ENCODE measurements at places on chromosomes 2 and 18.

DNA sequence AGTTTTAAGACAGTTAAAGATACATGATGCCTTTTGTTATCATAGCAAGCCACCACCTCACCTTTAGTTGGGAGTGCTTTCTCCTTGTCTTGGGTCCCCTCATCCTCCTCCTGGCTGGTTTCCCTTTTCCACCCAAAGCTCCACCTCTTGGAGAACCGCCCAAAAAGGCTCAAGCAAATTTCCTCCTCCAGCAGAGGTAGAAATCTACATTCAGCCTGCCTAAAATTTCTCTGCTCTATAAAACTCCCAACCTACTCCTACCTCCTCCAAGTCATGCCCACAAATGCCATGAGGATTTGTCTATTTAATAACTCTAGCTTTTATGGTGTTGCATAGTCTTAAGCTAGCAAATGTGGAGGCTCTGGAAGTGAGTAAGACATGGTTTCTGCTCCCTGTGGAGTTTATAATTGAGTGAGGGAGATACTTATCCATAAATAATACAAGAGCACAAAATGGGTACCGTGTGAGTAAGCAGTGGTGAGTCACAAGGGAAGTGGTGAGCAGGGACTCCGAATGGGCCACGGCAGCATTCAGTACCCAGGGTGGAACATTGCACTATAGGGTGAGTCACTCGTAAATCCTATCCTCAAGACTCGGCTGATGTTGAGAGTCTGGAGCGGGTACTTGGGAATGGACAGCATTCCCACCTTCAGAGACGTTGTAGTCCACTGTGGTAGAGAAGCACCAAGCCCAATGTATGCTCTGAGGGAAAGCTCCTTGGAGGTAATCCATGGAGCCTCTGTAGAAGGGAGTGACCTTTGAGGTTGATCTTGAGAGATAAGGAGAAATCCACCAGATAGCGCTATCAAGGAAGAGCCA lies 146.3 kb downstream of the RTN4 start:
- DNase-seq: peak; percentile 43

DNA sequence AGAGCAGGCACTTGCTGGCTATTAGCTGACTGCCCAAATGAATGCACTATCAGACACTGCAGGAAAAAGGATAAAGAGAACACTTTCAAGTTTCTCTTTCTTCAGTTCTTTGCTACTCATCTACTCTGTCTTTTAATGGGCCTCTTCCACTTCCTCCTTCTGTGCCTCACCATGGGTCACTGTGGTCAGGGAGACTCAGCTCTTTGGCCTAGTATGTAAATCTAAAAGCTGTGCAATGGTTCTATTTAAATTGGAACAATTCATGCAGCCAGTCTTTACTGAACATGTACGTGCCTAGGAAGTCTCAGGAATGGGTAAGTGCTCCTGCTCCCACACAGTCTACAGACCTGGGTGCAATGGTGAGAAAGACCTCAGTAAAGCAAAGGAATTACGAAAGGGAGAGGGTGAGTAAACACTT lies 79.1 kb upstream of the DNMT3A start:
- DNase-seq: no peak

GRCh38 chr2:174610243-174610995 lies 12.8 kb upstream of the WIPF1 start:
- no peak for DNase-seq

GRCh38 chr2:70785137-70785911 lies 5.1 kb downstream of the FIGLA start:
- peak; percentile 21 for DNase-seq

DNA sequence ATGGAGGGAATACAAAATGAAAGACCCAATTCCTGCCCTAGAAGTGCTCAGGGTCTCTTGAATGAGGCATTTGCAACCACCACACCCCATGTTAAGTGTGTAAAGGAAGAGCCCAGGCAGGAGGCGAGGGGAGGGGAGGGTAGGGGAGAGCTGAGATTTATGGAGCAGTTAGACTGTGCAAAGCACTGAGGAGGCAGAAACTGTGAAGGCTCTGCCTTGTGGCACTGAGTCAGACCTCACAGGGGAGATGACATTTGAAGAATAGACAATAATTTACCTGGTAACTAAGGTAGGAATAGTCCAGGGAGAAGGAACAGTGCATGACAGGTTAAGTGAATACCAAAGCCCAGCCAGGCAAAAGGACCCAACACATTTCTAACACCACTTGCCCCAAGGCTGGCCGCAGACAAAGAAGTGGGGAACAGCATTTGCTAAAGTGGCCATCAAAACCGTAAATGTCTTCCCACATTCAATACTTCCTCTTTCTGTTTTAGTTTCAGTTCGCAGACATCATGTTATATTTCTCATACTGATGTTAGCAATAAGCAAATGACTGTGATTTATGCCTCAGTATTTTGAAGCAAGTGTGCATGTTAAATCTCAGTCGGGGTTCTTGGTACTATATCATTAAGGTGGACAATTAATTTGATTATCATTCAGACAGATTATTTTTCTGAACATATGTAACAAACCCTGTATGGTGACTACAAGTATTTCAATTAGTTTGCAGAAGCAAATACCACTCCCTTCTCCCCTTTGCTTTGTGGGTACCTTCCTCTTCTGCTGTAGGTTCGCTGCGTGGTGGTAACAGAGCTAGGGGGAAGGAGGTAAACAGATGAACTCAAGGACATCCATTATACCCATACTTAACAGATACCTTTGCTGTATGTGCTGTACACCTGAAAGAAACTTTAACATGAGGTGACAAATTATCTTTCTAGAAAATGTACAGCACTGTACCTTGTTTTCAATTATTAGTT lies 27.5 kb downstream of the CDH20 start:
- DNase-seq: no peak

All from stimulated activated CD4-positive, alpha-beta T cell treated with anti-CD3 and anti-CD28 coated beads, Interleukin-4, amount 100 ng/mL, for 4 hours (primary cell).